Panc1 (cell line): ENCODE measurements at places on chromosomes 16 and 17. TPM values are rescaled to one million over a fixed set of nuclear protein-coding genes. Genes with fewer than 3 reads are reported as not detected.

GRCh38 chr17:47629826-47630225 lies 19.9 kb upstream of the KPNB1 start:
- no peak overlapping the region for H3K27ac ChIP-seq
- no peaks in the 10 kb centered on the region for H3K4me1 ChIP-seq
- no peak overlapping the region for H3K4me3 ChIP-seq
- no peaks in the 10 kb centered on the region for H3K36me3 ChIP-seq
- H3K27me3 ChIP-seq, result no peaks in the 10 kb centered on the region

DNA sequence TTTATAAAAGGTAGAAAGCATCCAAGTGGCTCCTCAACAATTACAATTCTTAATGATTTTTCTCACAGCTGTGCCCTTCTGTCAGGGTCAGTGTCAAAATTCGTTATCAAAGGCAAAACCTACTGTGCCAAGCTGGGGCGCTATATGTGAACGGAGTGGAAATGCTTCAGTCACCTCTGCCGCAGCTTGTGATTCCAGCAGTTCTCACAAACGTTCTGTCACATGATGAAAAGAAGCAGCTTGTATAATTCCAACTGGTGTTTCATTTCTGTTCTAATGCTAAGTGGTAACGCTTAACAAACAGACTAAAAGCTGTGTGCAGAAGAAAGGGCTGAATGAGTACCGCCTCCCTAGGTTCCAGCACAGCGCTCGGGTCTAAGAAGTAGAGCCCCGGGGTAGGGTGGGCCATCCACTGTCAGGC lies 14.2 kb downstream of the PLD6 start:
- no peaks in the 10 kb centered on the region for H3K36me3 ChIP-seq
- H3K27me3 ChIP-seq, result no peaks in the 10 kb centered on the region
- H3K4me3 ChIP-seq, result no peak overlapping the region
- H3K4me1 ChIP-seq, result no peaks in the 10 kb centered on the region

EFCAB5 gene
- 0.39 TPM for total RNA-seq

DNA sequence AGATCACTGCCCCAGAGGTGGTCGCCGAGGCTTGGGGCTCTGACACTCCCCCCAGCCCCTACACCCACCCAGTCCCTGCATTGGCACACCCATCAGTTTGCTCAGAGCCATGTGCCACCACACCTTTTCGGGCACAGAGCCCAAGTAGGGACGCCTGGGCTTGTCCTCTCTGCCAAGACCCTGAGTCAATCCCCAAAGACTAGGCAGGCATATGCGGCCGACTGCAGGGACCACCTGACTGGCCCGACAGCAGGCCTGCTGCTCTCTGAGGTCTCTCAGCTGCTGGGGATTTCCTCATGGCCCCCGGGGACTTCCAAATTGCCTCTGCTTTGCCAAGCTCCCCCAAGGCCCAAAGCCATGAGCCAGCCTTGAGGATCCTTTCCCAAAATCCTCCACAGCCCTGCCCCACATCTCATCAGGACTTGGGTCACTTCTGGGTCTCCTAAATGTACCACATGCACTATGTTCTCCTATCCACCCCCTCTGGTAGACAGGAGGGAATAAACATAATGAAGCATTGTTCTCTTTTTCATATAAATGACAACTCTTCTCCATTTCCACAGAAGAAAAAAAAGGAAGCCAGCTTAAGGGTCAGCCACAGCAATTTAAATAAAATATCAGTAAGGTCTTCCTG lies 30.6 kb downstream of the MYO18A start:
- peak overlapping the region; percentile 97 for H3K27ac ChIP-seq
- peaks cover 89% of the 10 kb centered on the region for H3K4me1 ChIP-seq
